ENCODE measurements at places on chromosomes 1 and 21.

- DNase-seq: no peak
Observed at GRCh38 chr21:43948740-43949498, 63.2 kb upstream of the TRAPPC10 start.

DNA sequence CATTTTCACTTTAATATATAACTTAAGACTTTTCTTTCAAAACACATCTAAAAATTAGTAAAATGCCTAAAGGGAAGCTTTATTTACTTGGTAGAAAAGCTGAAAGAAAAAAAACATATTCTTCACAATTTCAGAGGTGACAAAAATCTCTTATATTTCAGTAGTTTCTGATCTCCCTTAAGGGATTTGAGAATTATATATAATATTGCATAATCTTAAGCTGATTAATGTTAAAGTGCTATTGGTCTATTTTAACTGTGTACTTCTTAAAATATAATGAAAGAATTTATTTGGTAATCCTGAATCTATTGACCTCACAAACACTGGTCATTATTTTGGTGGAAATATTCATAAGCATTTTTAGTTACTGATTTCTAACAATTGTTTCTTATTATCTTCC, 1.2 kb upstream of the VPS45 start:
- DNase-seq: no peak

GRCh38 chr1:46401964-46402626, 8.0 kb downstream of the FAAH start:
- DNase-seq: no peak

- no peak for DNase-seq
Observed at GRCh38 chr1:186577216-186577615, 103.0 kb downstream of the PTGS2 start.

GRCh38 chr1:35544976-35545375, 12.2 kb downstream of the KIAA0319L start:
- peak; percentile 63 for DNase-seq

DNA sequence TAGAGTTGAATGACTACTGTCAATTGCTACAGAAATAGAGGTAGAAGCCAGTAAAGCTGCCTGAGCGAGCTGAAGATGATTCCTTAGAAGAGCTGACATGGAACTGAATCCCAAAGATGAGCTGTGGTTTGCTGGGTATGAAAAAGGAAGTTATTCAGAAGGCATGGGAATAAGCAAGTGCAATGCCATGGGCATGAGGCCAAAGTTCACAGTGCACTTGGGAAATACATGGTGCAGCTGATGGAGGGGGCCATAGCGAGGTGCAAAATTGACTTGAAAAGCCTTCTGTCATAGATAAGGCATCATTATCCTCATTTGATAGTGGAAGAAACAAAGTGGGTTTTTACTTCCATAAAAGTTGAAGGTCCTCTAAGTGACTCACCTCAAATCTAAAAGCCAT, 88.6 kb downstream of the NEK7 start:
- no peak for DNase-seq

Data from activated CD8-positive, alpha-beta memory T cell treated with anti-CD3 and anti-CD28 coated beads for 24 hours (primary cell).